ENCODE measurements at places on chromosomes 4 and X.

- no peak for DNase-seq
Observed at GRCh38 chr4:48585401-48585800, 95.3 kb downstream of the ZAR1 start.

GRCh38 chr4:41796545-41797210 lies 48.2 kb upstream of the PHOX2B start:
- no peak for DNase-seq

DNA sequence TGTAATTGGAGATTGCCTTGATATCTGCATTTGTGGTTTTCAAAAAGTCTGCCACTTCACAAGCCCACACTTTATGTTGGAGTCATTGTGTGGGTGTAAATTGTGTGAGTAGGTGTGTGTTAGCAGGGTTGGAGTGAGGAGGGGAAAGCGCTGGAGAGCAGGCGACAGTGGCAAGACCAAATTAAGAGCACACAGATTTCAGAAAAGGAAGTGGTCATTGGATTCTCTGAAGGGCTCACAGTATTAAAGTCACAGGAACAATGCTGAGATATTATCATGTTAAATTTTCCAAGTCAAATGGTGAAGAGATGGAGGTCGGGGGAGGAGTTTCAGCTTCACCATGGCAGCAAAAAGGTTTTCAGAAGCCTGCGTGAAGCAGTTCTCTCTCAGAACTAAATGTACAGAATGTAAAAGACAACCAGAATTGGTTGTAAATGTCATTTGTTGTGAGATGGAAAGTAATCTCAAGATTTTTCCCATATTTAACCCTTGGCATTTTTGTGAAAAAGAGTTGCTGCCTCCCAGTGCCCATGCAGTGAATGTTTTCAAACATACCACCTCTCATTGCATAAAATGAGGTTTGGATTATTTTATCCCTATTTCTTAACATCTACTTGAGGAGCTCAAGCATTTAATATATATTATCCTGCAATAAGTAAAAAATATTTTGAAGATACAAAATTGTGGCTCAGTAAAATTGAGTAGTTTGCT lies 265.9 kb downstream of the ZNF674 start:
- DNase-seq, result peak; percentile 2

GRCh38 chrX:24796204-24796603 lies 102.5 kb downstream of the POLA1 start:
- no peak for DNase-seq

- DNase-seq, result no peak
Observed at GRCh38 chr4:168637872-168638756, 141.3 kb downstream of the PALLD start.

GRCh38 chrX:96373047-96373355 lies 311.6 kb upstream of the DIAPH2 start:
- no peak for DNase-seq

GRCh38 chr4:126264839-126265238 lies 950.1 kb downstream of the FAT4 start:
- DNase-seq, result no peak

DNA sequence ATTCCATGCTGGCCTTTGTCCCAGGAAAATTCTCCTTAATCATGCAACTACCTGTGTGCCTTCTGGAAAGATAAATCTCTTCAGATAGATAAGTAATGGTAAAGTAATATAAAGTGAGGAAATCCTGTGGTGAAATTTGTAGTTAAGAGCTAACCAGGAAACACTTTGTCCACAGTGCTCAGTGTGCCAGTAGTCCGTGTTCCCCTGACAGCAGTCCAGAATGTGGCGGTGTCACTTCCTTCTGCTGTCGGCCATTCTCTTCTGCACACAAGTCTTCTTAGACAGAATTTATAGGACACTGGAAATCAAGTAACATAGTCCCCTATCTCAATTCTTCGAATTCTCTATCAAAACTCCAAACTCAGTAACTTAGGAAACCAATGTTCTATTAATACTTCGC lies 5.7 kb upstream of the CXXC4 start:
- no peak for DNase-seq

DNA sequence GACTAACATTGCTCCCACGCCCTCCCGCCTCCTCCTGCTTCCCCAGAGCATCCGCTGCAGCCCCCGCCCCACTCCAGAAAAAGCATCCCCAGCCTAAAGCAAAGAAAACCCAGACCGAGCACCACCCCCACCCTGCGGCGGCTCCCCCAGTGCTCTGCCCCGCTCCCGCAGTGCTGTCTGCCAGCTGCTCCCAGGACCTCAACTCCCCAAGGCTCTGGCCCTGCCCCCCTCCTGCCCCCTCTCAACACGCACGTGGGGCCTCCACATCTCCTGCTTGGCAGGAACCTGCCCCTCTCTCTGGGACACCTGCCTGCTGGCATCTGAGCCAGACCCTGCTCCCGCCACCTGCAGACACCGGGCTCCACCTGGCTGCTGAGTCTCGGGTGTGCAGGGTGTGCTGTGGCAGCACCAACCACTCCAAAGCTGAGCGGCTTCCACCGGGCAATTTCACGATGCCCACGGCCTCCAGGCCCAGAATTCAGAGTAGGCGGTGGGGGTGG lies 79.4 kb downstream of the FAM53A start:
- peak; percentile 73 for DNase-seq

GRCh38 chr4:171583790-171584189 lies 229.4 kb upstream of the GALNTL6 start:
- DNase-seq, result no peak

DNA sequence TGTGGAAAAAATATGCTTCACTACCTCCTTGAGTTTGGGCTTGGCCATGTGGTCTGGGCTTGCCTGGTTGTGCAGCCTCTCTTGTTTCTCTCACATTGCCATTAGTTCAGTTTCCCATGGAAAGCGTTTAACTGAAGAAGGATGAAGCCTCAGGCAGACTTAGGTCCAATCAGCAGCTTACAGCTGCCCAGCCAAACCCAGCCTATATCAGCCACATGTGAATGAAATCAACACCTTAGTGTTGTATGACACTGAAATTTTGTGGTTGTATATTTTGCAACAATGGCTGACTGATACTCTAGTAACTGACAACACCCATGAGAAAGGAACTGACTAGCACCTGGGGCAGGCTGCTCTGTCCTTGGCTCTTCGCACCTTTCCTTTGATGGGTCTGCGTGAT lies 81.2 kb downstream of the KLF8 start:
- no peak for DNase-seq

DNA sequence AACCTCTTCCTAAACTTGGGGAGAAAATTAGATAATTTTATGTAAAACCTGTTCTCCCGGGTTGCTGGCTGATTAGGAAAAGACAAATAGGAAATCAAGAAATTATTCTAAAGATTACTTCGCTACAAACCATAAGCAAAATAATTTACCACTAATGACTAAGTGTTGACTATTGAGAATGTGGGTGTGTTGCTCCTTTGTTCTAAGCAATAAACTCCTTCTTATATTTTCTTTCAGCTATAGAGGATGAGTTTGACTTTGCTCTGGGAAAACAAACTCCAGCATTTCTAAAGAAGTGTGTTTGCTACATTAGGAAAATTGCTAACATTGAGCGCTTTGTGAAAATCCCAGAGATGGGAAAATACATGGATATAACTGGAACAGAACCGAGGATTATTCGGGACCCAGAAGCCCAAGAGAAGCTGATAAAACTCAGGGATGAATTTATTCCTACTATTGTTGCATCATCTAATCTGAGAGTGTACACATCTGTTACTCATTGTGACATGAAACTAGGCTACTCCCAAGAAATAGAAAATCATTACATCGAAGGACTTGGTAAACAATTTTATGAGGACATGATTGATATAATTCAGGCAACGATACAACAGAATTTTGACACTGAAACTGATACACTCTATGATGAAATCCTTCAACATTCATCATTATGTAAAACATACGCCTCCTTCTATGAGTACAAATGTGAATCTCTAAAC lies 194.2 kb downstream of the NWD2 start:
- no peak for DNase-seq

DNA sequence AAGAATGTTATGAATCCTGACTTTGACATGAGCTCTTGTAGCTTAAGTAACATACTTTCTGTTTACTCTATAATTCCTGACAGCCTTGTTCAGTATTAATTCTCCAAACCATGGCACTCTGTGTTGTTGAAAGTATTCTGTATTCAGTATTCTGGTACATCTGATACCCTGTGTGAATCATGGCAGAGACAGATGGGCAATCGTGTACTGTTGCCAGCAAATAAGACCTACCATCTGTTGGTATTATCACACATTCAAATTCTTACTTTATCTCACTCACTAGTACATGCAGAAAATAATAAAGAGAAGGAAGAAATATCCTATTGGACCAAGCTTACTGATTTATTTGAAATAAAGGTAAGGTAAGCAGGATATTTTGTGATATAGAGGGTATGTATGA lies 7.9 kb downstream of the MBTPS2 start:
- no peak for DNase-seq
